Activated effector memory CD4-positive, alpha-beta T cell treated with Interleukin-2 at 50 U/mL for 16 hours (primary cell): ENCODE measurements at places on chromosomes 6 and 20.

- no peak for DNase-seq
These were observed 23.9 kb downstream of the C20orf203 start for GRCh38 chr20:32649697-32650400.

GRCh38 chr6:45718871-45719270, 296.8 kb downstream of the CLIC5 start:
- no peak for DNase-seq

- no peak for DNase-seq
These were observed 307.4 kb downstream of the EYA4 start for GRCh38 chr6:133548423-133549159.

- no peak for DNase-seq
These were observed 7.5 kb downstream of the F13A1 start for GRCh38 chr6:6312901-6313441.

DNA sequence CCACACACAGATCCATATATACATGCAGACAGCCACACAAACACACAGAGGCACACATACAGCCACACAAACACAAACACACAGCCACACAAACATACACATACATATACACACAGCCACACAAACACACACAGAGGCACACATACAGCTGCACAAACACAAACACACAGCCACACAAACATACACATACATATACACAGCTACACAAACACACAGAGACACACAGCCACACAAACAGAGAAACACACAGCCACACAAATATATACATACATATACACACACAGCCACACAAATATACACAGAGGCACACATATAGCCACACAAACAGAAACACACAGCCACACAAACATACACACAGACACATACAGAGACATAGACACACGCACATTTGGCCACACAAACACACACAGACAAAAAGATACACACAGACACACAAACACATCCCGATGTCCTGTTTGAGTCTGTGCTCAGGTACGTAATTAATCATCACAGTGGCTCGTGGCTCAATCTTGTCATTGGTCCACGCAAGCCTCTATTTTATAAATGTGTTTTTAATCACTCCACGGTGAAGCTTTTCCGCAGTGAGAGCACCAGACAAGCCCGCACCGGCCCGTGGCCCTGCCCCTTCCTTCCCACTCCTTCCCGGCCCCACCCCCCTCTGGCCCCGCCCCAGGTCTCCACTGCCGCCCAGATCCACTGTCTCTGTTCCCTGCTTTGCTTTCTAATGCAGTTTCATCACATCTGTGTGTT, 135.3 kb downstream of the CDH4 start:
- no peak for DNase-seq

GRCh38 chr6:15061908-15062515, 183.9 kb upstream of the JARID2 start:
- no peak for DNase-seq

DNA sequence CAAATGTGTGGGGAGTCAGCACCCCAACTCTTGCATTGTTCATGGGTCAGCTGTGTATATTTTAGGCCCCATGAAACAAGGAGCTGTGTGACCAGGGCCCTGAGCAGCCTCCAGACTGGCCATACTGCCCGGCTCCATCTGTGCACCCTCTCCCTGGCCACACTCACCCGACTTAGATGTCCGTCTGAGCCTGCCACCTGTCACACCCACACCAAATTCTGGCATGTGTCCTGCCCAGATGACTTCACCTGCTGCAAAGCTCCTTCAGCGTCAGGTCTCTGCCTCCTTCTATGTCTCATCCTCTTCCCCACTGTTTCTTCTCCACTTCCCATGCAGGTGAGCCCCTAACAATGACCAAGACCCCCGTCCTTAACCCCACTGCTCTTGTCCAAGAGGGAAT, 88.1 kb upstream of the THBS2 start:
- DNase-seq: no peak

DNA sequence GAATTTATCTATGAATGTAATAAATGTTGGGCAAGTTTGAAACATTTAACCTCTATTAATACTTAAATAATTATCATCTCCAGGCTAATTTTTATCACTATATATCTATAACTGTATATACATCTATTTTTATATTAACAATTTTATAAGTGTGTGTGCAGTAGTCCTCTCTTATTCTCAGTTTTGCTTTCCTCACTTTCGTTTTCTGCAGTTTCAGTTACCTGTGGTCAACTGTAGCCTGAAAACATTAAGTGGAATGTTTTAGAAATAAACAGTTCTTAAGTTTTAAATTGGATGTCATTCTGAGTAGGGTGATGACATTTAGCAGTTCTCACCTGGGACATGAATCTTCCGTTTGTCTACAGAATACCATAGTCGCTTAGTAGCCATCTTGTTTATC, 379.4 kb upstream of the MAN1A1 start:
- no peak for DNase-seq

DNA sequence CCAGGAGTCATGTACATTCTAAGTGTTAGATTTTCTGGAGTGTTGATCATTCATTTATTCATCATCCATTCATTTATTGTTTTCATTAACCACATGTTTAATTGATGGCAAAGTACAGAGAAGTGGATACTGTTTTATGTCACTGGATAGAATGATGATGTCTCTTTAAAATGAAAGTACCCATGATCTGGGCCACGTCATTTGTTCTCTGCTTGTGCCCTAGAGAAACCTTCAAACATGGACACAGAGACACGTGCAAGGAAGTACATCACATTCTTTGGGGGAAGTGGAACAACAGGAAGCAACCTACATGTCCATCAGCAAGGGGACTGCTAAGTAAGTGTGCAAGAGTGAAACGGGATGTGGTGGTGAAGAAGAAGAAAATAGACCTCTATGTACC, 75.8 kb upstream of the TSHZ2 start:
- no peak for DNase-seq
